ENCODE measurements at places on chromosomes 7 and 10.

GRCh38 chr7:111175908-111176441 lies 85.0 kb downstream of the LRRN3 start:
- DNase-seq: no peak

DNA sequence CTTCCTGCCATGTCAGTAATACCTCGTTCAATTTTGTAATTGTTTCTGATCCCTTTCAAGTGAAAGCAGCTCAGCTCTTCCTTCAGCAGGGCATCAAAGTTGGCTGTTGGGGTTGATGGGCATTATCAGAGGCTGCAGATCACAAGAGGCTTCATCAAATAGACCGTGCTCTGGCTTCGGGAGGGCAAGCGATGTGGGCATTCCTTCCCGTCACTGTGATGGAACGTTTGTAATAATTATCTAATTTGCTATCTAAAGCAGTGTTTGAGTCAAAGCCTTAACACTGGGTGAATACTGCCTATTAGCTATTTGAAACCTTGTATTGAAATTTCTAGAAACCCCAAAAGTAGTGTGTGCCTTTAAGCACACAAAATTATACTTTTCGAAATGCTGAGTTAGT lies 170.1 kb downstream of the OTUD1 start:
- DNase-seq: no peak

- DNase-seq: no peak
Measured at GRCh38 chr10:101762736-101763135, 13.2 kb downstream of the FGF8 start.

- DNase-seq: no peak
Measured at GRCh38 chr10:5829267-5829666, 16.0 kb upstream of the GDI2 start.

DNA sequence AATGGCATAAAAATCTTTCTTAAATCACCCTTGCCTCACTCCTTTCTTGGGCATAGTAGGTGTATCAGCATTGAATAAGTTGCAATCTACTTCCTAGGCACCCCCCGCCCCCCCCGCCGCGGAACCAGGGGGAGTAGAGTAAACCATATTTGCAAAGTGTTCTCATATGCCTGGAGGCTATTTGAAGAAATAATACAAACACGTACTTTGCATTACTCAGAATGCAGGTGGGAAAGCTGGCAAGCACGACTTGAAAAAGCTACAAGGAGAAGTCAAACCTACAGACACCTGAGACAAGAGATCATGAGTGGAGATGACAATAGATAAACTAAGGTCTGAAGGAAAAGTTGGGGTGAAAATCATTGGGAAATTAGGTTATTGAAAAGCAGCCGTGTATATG lies 65.6 kb downstream of the POM121L12 start:
- DNase-seq: no peak

- DNase-seq: peak; percentile 55
Measured at GRCh38 chr7:78139335-78139734, 340.8 kb downstream of the PHTF2 start.

DNA sequence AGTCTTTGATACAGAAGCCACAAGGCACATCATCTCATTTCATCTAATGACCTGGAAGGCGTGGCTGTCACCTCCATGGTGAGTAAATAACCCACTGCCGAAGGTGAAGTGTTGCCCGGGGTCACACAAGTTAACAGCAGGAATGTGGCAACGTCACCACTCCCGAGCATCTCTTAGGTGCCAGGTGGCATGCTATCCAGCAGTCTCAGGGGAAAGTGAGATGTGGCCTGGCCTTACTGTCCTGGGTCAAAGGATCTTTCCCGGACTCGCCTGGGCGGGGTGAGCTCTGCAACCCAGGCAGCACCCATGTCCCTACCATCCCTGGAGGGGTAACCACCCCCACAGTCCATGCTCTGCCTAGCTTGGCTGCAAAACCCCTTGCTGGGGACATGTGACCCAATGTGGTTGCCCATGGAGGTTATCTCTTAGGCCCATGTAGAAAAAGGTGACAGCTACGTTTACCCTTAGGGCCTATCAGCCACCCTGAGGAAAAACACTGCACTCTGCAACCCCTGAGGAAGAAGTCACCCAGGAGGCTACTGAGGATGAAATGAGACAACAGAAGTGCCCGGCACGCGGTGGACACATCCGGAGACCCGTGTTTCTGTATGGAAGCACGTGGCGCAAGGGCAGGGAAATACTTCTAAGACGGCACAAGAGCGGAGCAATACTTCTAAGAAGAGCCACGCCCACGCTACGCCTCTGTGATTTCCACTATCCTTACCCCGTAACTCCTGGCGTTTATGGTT lies 52.0 kb downstream of the BAIAP2L1 start:
- DNase-seq: no peak

DNA sequence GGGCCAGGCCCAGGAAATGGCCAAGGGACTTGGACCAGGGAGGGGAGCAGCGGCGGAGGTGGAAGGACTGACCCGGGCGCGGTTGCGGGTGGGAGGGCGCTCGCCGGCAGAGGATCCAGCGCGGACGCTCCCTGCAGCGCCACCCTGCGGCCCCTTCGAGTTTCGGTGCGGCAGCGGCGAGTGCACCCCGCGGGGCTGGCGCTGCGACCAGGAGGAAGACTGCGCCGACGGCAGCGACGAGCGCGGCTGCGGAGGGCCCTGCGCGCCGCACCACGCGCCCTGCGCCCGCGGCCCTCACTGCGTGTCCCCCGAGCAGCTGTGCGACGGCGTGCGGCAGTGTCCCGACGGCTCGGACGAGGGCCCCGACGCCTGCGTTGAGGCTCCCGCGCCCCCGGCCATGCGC lies 16.8 kb upstream of the ZNF467 start:
- peak; percentile 10 for DNase-seq

DNA sequence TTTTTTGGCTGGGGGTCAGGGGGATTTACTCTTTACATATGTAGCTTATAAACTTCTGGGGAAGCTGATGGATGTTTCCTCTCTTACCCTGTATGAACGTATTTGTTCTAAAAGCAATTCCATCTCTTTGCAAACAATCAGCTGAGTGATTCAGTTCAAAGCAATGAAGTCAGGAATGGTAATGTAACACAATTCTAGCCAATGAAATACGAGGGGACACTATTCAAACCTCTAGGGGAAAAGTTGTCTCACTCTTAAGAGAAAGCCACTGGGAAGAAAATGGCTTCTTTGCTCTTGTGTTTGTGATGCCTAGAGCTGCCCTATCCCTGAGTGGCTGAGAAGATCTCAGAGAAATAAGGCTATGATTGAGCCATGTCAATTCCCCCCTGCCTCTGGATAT lies 134.8 kb upstream of the SEMA3C start:
- no peak for DNase-seq

GRCh38 chr7:5422396-5423305 lies 983 bp downstream of the TNRC18 start:
- DNase-seq: peak; percentile 41

GRCh38 chr10:29807163-29807806 lies 172.5 kb upstream of the SVIL start:
- DNase-seq: peak; percentile 62

- no peak for DNase-seq
Measured at GRCh38 chr10:86489071-86489810, 32.4 kb downstream of the WAPL start.

- peak; percentile 24 for DNase-seq
Measured at GRCh38 chr10:58807629-58808022, 295.0 kb downstream of the BICC1 start.

DNA sequence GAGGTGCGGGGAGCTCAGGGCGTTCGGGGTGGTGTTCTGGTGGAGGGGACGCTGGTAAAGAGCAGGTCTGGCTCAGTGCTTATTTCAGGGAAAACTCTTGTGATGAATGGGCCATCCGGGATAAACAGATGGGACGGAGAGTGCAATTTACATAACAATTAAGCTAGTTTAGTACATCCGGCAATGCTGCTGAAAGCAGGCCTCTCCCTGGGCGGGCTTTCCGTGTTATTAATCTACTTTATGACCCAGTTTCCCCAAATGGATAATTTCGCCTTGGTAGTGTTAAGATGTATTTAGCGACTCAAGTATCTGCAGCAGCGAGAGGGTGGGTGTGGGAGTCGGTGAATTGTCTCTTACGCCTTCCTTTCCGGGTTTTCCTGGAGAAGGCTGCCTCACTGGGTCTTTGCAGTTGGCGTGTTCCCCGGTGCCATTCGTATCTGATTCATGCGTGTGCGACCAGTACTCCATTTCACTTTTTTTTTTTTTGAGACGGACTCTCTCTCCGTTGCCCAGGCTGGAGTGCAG lies 25.2 kb downstream of the FOXK1 start:
- peak; percentile 58 for DNase-seq

GRCh38 chr7:127578036-127578684 lies 7.2 kb downstream of the GCC1 start:
- DNase-seq: peak; percentile 14

- peak; percentile 26 for DNase-seq
Measured at GRCh38 chr7:2280424-2280823, 33.8 kb downstream of the SNX8 start.

DNA sequence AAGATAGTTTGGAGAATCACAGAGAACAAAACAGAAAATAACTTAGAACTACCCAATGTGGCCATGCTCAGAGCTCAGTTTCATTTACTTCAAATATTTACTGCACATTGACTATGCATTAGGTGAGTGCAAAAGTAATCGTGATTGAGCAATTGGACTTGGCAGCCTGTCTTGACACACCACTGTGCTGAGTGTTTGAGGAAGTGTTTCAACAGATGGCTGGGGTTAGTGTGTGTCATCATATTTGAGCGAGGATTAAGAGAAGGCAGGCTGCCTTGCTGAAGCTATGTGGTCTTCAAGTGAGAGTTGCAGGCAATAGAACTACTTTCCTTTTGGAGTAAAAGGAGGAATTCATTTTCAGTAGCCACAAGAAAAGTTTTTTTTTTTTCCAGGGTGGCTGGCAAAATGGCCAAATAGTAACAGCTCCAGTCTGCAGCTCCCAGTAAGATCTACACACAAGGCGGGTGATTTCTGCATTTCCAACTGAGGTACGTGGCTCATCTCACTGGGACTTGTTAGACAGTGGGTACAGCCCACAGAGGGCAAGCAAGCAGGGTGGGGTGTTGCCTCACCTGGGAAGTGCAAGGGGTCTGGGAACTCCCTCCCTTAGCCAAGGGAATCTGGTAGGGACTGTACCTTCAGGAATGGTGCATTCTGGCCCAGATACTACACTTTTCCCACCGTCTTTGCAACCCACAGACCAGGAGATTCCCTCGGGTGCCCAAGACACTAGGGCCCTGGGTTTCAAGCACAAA lies 37.6 kb downstream of the AKR1C4 start:
- peak; percentile 85 for DNase-seq
